Stimulated activated CD4-positive, alpha-beta T cell treated with anti-CD3 and anti-CD28 coated beads, Interleukin-4, amount 100 ng/mL, for 48 hours (primary cell): ENCODE measurements at places on chromosomes 3 and 15.
A peak's percentile ranks its signal among the peaks of the same experiment; 100 is the strongest.

DNA sequence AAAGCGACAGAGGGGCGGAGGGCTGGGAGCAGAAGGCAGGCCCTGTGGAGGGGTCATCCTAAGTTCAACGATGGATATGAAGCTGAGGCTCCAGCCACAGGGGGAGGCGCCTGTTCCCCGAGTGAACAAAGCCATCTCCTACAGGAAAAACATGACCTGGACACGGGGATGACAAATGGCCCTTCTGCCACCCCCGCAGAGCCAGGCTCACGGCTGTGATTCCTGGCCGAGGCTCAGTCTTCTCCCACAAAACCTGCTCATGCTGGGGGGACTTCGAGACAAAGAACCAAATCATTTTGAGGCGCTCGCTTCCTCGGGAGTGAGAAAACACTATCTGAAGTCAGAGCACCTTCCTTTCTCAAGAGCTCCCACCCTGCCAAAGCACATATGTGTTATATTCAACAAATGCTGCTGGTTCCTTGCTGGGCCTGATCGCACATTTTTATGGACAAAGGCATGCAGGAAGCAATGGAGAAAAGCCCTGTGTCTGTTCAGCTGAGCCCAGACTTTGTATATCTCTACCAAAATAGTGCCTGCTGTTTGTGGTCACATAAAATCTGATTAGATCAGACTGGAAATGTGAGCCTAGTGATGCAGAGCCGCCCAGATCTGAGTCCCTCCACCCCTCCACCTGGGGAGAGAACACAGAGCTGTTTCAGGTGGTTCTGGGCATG, 5.6 kb downstream of the RBP1 start:
- no peak for DNase-seq

GRCh38 chr15:35330048-35330695, 215.8 kb downstream of the DPH6 start:
- no peak for DNase-seq

DNA sequence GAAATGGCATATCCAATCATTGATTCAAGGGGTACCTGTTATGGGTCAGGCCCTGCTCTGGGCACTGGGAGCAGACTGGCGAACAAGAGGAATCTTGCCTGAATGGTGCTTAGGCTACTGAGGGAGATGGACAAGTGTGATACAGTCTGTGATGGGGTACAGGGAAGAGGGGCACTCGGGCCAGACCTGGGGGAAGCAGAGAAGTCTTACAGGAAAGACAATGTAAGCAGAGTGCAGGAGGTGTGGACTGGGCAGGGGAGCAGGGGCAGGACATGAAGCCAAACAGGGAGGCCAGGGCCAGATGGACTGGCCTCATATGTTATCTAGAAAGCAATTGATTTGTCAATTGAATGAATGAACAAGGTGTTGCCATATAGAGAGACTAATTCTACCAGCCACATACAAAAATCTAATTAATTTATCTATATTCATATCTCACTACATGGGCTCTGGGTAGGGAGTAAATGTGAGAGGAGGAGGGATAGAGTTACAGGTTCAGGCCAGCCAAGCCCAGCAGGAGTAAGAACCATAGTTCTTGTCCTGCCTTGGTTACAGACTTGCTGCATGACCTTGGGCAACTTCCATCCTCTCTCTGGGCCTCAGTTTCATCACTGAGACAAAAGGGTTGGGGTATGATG, 3.6 kb upstream of the IGDCC4 start:
- DNase-seq, result no peak

DNA sequence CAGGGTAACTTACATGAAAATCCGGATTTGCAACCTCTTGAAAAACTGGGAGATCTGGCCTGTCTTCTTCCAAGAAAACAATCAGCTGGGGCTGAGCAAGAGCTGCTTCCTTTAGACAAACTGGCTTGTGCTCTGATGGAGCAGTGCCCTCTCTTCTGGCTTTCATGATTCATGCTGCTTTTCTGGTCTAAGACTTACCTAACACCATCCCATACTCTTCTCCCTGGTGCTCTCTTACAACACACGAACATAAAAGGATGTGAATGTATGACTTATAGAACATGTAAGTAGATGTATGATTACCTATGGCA, 9.9 kb downstream of the TJP1 start:
- DNase-seq, result no peak

DNA sequence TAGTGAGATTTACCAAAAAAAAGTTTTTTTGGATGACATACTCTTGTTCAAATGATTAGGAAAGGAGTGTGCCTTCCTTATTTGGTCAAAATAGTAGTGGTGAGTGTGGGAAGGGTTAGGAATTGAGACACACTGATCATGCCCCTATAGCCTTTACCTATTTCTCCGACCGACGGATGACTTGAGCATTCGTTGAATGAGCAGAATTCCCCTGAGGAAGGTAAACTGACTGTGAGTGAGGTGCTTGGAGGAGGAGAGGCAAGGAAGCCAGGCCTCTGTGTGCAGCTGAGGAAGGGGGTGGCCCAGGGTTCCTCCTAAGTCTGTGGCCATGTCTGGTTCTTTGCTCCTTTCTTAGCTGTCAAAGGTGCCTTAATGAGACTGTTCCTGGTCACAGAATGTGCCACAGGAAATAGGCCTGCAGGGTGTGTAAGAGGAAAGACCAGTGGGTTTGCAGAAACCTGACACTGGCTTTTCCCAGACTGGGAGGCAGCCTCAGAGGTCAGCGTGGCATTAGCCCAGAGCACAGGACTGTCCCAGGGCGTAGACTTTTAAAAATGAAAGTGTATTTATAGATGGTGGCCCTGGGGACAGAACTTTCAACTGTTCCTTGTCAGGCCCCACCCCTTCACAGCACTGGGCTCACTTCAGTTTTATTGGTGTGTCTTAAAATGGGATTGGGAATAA, 307.7 kb upstream of the C2CD4B start:
- DNase-seq, result no peak

GRCh38 chr3:122092460-122093165, 37.5 kb downstream of the CD86 start:
- DNase-seq, result peak; percentile 46
